ENCODE measurements at places on chromosomes 2 and 18. TPM values are rescaled to one million over a fixed set of nuclear protein-coding genes. Genes with fewer than 3 reads are reported as not detected.

DNA sequence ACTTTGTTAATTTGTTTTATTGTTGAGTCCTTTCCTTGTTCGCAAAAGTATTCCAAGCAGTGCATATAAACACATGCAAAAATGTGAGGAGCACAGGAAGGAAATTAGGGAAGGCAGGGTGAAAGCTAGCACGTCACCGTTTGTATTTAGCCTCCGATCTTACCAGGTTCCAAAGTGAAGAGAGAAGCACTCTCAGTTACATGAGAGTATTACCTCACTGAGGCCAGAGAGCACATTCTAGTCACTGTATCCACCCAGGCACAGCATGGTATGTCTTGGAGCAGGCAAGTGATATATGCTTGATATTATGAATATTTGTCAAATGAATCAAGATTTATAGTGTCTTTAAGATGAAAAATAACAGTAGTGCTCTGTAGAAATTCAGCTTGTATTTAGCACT, 6.5 kb upstream of the TMEM182 start:
- DNase-seq, result no peak

GRCh38 chr2:145723872-145724271, 1204.0 kb upstream of the ZEB2 start:
- DNase-seq, result no peak

GRCh38 chr2:117858892-117859531, 44.5 kb downstream of the DDX18 start:
- DNase-seq, result no peak

GRCh38 chr2:123521854-123522253, 503.2 kb upstream of the CNTNAP5 start:
- DNase-seq, result no peak

The ITGB6 gene
- polyA plus RNA-seq, result 7.6 TPM

The DPYSL5 gene
- 0.27 TPM for polyA plus RNA-seq

DNA sequence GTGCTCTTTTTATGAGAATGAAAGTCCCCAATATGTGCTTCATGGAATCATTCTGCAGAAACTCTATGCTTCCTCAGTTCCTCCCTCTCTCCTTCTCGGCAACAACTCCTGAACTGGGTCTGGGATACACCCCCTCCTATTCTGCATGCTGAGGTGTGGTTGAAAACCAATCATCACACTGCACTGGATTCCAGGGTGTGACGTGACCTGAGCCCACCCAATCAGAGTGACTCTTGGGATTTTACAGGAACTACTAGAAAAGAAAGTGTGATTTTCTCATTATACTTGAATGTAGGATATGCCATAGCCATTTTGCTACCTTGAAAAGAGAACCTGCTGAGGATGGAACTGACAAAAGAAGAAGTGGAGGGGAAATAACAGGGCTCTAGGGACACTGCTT, 36.3 kb downstream of the ACVR1 start:
- DNase-seq, result no peak

DNA sequence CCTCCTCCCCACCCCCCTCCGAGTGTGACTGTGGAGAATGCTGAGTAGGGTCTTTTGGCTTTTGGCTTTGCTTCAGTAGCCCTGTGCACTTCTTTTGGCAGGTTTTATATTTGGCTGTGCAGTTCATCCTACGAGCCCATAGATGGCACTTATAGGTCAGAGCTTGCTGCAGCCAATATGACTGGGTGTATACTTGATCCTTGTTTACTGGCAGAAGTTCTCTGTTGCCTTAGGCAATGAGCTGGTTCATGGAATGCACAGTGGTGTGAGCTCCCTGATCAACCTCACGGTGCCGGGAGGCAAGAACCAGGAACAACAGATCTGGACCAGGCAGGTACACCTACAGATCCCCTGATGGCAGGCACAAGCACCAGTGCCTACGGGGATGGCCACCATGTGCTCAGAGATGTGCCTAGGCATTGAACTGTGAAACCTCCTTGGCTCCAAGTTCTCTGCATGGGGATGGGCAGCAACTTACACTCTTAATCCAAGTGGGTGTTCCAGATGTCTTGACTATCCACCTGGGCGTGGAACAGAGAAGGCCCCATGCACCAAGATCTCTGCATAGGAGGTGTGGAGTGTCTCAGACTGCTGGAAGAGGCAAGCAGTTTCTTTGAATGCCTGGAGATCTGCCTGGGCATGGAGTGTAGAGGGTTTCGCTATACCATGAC, 190.4 kb downstream of the KIAA1328 start:
- no peak for DNase-seq

DNA sequence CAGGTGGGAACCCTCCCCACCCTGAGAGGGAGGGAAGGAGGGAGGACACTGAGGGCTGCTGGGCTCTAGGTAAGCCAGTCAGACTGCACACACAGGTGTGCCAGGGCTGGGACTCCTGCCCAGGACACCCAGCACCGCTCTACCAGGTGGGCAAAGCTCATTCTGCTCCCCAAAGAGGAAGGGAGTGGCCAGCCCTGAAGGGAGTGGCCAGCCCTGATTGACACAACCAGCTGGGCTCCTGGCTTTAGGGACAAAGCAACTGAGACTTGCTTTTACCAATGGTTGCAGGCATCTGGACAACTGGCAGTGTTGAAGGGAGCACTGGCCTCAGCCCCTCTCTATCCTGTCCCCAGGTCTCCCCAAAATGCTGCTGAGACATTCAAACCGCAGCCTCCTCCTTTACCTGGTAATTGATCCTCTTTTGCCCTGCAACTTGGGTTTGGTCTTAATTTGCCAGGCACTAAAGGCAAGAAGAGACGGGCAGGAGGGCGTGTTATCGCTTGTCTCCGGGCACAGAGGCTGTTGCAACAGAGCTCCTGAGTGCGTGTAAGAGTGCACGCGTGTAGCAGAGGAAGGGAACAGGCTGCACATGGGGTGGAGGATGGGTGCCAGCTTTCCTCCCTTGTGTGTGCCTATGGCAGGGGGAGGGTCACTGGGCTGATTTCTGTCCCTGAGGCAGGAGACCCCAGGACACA, 14.5 kb upstream of the FOSL2 start:
- DNase-seq, result no peak

The CELF4 gene
- 8.7 TPM for polyA plus RNA-seq

GRCh38 chr2:112272669-112273068, 2.7 kb upstream of the ZC3H6 start:
- no peak for DNase-seq

The ALKAL2 gene
- 7.5 TPM for polyA plus RNA-seq

The NTSR2 gene
- not detected for polyA plus RNA-seq

DNA sequence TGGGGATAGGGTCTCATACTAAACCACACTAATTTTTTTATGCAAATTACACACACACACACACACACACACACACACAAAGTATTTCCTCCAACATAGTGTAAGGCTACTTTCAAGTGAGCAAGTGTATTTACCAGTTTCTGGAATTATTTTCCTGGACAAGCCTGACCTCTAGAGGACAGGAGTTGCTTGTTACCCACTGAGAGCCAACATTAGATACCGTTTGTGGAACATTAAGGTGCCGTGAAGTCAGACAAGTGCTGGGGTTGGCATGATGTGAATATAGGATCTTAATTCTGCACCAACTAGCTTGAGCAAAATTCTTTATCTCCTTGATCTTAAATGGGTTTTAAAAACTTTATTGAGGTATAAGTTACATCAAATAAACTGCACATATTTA, 39.3 kb upstream of the SERPINB2 start:
- peak; percentile 9 for DNase-seq

GRCh38 chr2:52862801-52863200, 904.8 kb upstream of the CHAC2 start:
- no peak for DNase-seq

DNA sequence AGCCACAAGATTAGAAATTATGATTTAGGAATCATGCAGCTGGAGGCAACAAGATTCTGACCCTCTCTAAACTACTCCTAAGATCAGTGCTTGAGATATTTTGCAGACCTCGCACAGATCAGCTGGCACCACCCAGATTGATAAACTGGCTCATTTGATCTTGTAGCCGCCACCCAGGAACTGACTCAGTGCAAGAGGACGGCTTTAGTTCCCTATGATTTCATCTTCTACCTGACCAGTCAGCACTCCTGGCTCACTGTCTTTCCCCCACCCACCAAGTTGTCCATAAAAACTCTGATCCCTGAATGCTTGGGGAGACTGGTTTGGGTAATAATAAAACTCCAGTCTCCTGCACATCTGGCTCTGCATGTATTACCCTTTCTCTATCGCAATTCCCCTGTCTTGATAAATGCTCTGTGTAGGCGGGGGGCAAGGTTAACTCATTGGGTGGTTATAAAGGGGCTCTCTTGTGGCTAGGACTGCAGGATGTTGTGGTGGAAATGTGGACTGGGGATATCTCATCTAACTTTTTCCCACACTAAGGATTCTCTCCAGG, 96.1 kb downstream of the ARL6IP6 start:
- no peak for DNase-seq

DNA sequence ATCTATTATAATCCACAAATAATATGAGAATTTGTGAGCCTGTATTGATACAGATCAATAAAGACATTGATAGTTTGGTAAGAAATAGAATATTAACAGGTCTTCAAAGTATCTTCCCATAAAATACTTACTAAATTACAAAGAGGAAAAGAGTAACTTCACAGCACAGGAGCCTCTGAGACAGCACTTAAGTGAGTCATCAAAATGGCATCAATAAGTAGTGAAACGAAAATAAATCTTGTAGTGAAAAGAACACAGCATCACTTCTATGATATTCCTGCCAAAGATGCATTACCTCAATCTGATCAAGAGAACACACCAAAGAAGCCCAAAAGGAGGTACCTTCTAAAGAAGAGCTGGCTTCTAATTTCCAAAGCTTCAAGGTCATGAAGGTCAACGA, 116.4 kb downstream of the CBLN2 start:
- DNase-seq, result no peak

DNA sequence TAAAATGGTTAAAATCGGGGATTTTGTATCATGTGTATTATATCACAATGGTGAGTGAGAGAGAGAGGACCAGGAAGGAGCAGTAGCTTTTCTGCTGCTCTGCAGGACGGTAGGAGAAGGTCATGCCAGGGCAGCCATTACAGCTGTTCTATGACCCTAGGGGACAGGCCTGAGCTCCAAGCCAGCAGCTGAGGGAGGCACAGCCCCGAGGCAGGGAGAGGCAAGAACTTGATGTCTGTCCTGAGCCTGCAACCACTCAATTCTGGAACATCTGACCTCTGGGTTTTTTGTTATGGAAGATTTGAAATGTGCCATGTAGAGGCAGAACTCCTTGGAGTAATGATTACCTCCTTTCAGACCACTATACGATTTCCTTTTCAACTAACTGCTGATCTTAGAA, 135.8 kb upstream of the SH3BP4 start:
- DNase-seq, result no peak

The BBS5 gene
- 14.7 TPM for polyA plus RNA-seq

DNA sequence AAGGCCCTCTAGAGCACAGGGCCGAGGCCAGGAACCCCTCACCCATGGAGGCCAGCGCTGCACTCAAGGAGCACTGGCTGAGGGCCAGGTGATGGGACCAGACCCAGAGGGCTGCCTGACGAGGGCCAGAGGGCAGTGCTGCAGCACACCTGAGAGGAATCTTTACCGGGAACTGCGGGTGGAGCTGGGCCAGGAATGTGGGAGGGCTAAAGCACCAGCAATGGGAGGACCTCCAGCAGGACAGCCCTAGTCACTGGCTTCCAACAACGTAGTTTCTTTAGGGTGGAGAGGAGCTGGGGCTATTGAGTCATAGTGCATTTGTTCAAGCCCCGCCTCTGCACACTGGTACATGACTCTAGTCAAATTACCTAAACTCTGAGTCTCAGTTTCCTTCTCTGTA, 143.4 kb downstream of the TMEM17 start:
- DNase-seq, result no peak

DNA sequence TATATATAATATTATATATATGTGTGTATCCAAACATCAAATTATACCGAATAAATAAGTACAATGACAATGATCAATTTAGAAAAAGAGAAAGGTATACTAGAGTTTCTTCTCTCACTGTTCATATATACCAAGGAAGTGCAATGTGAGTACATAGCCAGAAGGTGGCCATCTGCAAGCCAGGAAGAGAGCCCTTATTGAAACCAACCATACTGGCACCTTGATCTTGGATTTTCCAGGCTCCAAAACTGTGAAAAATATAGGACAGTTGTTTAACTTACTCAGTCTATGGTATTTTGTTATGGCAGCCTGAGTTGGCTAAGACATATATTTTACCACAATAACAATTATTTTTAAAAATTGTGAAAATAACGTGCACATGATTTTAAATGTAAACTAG, 1490.2 kb upstream of the SLC39A10 start:
- DNase-seq, result peak; percentile 0

The SULT1C4 gene
- 50.0 TPM for polyA plus RNA-seq

DNA sequence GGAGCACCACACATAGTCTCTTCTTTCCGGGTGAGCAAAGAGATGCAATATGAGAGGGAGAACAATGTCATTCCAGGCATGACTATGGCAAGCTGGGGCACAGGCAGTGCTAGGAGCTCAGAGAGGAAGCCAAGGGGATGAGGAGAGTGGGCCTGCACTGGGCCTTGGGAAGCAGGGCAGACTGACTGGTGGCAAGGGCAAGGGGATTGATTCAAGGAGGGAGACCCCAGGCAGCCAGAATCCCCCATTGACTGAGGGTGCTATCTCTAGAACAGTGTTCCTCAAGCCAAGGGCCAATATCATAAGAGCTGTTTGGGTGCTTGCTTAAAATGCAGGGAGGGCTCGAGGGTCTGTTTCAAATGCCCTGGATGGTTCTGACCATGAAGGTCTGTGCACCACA, 36.1 kb downstream of the MARCO start:
- DNase-seq, result no peak

DNA sequence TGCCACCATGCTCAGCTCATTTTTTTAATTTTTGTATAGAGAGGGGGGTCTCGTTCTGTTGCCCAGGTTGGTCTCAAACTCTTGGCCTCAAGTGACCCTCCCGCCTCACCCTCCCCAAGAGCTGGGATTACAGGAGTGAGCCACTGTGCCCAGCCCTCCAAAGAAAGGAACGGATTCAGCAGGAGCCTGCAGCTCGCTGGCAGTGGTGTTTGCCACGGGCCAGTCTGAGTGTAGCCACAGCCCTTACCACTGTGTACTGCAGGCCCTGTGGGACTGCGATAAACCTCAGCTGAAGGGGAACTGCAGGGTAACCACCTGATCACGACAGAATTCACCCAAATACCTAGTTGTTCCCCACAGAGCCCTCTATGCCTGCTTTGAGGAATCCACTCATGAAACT, 6.8 kb downstream of the COPS9 start:
- DNase-seq, result no peak

- DNase-seq, result no peak
Measured at GRCh38 chr2:68342470-68342869, 22.6 kb upstream of the PLEK start.

- DNase-seq, result no peak
Measured at GRCh38 chr2:183195397-183195796, 71.2 kb downstream of the NUP35 start.

- DNase-seq, result no peak
Measured at GRCh38 chr2:240586919-240587800, 626 bp downstream of the CAPN10 start.

All from right lung (tissue), 10 donors.